ENCODE measurements at places on chromosomes 3 and 15.
A peak's percentile ranks its signal among the peaks of the same experiment; 100 is the strongest.

GRCh38 chr15:39692356-39693327 lies 90.0 kb downstream of the FSIP1 start:
- DNase-seq, result no peak

DNA sequence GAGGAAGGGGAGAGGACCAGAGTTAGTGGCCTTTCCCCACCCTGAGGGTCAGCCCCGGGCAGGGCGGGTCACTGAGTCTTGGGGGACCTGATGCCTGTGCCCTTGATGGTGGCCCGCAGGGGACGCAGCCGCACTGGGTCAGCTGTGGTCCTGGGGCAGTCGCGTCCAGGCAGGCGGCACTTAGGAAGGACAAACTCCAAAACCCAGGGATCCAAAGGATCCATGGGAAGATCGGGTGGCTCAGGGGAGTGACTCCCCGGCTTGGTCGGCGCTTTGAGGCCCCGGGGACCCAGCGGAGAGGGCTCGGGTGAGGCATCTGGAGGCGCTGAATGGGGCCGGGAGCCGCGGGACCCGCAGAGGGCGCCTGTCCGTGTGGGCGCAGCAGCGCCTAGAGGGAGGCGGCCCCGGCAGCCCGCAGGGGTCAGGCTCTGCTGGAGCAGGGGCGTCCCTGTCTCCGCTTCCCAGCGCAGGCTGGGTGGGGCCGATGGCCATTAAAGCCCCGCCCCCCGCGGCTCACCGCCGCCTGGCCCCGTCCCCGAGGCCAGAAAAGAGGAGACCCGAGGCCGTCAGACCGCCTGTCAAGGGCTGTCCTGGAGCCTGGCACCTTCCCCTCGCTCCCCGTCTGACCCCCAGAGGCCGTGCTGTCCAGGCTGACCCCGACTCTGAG lies 17.5 kb downstream of the CIDEC start:
- DNase-seq, result peak; percentile 49

DNA sequence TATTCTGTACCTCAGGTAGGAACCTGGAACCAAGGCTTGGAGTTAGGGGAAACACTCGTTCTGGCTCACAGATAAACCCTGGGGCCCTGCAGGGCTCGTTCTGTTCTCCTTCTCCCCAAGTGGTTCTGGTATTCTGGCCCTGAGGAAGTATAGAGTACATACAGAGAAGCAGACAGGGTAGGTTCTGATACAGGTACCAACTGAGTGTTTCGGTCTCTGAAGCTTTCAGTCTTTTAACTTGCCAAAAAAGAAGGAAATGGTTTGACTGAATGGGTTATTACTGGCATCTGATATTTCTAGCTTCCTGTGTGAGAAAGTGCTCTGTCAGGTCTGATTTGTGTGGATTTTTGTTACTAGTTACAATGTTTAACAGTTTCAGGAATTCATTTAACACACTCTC lies 67.3 kb downstream of the UBE2E2 start:
- no peak for DNase-seq

DNA sequence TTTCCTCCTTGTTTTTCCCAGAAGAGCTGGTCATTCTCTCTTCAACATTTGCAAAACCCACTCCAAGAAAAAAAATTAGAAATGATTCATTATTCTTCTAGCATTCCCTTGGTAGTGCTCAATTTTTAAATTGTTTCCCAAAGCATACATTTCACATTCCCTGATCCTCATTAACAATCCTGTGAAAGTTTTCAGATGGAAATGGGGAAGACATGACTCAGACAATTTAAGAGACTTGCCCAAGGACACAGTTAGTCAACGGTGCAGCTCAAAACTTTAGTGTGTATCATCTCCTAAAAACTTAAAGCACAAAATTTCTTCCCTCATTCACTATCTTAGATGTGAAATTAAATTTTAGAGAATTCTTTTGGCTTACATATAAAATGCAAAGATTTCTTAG lies 17.1 kb upstream of the ABI3BP start:
- no peak for DNase-seq

- DNase-seq, result no peak
Observed at GRCh38 chr15:93770788-93771187, 460.6 kb upstream of the MCTP2 start.

- no peak for DNase-seq
Observed at GRCh38 chr3:185866555-185866954, 41.7 kb upstream of the IGF2BP2 start.

- DNase-seq, result peak; percentile 28
Observed at GRCh38 chr3:192063570-192063969, 602.6 kb downstream of the PYDC2 start.

DNA sequence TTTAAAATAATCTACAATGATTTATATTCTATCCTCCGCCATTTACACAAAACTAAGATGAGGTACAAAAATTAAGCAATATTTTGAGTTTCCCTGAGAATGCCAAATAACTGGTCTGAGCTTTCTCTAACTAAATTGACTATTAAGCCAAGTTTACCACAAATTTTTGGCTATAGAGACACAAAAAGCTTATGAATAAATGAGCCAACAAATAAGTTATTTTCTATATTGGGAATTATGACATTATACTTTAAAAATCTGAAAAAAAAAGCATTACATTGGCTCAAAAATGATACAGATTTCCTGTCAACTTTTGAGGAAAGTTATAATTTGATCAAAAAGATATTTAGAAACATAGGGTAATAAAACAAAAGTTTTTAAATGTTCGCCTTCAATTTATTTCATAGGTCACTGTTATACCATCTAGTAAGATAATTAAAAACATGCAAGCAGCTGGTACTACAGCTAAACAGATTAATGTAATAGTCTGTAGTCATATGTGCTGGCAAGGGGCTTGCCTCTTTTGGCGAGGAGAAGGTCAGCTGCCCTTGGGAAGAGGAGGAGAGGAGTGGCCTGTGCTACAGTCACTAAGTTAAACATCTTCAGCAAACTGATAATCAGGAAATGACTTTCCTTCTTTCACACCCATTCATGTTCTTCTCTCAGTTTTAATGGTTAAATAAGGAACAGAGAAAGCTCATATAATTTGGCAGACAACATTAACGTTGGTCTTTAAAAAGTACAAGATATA lies 318.5 kb downstream of the TBC1D5 start:
- no peak for DNase-seq

GRCh38 chr3:187006864-187007630 lies 76.7 kb downstream of the ST6GAL1 start:
- no peak for DNase-seq

DNA sequence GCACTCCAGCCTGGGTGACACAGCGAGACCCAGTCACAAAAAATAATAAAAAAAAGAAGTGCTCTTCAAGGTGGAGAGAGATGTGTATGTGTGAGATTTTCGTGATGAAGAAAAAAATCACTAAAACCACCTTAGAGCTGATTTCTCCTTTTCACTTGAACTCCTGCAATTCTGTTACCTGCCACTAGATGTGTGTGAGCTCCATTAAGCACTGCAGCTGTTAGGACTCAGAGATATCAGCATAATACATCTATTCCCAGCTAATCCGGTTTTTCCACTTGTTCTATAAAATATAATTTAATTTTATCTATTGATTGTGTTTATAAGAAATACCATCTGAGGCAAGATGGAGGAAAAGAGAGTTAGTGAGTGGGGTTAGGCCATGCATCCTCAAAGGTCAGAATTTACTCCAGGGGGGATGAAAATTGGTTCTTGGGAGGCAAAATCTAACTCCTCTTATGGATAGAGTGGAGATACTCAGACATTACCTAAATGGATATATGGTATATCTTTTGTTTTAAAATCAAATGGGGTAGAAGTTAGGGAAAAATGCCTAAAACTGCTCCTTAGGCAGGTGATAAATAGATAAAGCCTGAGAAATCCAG lies 152.7 kb downstream of the IL20RB start:
- no peak for DNase-seq

GRCh38 chr15:46091860-46092450 lies 457.1 kb downstream of the SQOR start:
- DNase-seq, result peak; percentile 67

- no peak for DNase-seq
Observed at GRCh38 chr3:120983841-120984240, 75.8 kb downstream of the STXBP5L start.

- peak; percentile 95 for DNase-seq
Observed at GRCh38 chr3:79019137-79019923, 748.5 kb downstream of the ROBO1 start.

DNA sequence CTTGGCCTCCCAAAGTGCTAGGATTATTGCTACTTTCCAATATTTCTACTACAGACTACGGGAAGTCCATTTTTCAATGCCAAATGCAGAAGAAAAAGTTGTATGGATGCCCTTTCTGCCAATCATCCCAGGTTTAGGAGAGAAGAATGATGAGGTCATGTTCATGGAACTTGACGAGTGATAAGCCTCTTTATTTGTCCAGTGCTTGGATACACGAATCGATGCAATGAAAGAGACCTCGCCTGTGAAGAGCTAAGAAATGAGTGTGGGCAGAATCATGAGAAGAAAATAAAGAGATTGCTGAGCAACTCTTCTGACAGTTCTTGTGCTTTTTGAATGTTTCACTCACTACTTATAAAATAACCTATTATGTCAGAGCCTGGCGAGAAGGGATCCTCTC lies 996 bp upstream of the SLC28A1 start:
- DNase-seq, result no peak

DNA sequence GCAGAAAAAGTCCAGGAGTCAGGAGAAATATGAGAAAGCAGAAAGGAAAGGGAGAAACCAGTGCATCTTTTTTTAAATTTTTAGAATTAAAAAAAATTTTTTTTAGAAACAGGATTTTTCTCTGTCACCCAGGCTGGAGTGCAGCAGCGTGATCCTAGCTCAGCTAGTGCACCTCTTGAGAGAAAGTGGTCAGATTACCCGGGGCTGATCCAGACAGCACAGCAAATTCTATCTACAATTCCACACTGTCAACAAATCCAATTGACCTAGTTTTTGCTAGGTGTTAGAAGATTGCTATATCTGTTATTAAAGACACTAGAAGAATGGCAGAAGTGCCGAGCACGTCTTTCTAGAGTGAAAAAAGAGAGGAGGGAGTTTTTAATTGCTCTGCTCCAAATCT lies 117.3 kb downstream of the RFTN1 start:
- no peak for DNase-seq

DNA sequence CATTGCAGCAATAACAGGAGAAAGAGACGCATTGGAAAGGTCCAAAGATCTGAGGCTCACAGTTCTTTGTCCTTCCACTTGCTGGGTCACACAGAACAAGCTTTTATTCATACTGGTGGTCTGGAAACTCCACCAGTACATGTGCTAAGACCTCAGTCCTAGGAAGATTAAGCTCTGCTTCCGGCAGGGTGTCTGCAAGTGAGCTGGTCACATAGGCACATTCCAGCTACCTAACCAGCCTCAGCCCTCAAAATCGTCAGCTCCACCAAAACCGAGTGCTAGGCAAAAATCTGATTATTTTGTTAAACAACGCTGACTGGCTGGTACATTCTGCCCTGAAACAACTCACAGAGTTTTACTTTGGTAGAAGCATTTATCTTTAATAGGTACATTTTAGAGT lies 2.2 kb downstream of the ZBED2 start:
- DNase-seq, result no peak

DNA sequence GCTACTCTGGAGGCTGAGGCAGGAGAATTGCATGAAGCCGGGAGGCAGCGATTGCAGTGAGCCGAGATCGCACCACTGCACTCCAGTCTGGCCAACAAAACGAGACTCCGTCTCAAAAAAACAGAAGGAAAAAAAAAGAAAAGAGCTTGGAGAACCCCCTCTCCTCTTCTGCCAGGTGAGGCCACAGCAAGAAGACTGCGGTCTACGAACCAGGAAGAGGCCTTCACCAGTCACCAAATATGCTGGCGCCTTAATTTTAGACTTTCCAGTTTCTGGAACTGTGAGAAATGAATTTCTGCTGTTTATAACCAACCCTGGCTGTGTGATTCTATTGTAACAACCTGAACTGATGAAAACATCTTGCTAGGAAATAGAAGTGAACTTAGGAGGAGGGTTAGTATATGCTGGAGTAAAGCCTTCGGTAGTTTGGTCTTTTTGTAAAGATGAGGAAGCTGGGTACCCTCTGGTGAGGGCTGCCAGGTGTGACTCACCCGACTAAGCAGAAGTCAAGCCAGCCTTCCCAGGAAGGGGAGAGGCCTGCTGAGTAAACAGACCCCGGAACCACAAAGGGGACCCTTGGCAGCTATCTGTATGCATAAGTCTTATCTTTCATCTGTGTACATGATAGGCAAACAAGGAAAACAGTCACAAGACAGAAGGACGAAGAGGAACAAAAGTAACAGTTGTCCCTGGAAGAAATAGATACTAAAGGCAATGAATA lies 78.7 kb downstream of the KLF13 start:
- DNase-seq, result no peak

GRCh38 chr3:11717301-11717700 lies 73.6 kb upstream of the VGLL4 start:
- no peak for DNase-seq

- no peak for DNase-seq
Observed at GRCh38 chr15:32668942-32669341, 27.4 kb downstream of the SCG5 start.

DNA sequence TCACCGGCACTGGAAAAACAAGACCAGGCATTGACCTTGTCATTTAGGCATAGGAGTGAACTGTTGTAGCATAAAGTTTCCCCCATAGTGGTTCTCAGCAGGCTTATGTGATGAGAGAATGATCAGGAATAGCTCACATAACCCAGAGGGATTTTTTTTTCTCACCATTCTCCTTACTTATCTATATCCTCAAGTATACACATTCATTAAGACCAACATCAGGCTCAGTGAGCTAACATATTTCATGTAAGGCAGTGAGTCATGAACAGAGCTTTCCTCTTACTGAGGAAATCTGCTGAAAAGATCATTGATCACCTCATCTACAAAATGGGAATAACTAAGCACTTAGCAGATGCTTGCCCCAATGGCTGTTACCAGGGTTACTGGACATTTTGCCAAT lies 396.6 kb upstream of the TMCO5A start:
- no peak for DNase-seq

DNA sequence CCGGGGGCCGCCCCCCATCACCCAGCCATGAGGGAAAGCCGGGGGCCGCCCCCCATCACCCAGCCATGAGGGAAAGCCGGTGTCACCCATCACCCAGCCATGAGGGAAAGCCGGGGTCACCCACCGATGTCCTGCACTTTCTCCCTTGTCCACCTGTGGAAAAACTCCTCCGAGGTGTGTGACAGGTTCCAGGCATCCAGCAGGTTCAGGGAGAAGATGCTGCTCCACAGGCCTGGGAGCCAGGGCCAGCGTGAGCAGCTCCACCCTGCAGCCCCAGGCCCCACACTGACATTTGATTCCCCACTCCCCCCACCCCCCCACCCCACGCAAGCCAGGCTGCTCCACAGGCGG lies 15.5 kb upstream of the EHD4 start:
- no peak for DNase-seq

GRCh38 chr3:51982352-51982837 lies 940 bp upstream of the ACY1 start:
- no peak for DNase-seq

DNA sequence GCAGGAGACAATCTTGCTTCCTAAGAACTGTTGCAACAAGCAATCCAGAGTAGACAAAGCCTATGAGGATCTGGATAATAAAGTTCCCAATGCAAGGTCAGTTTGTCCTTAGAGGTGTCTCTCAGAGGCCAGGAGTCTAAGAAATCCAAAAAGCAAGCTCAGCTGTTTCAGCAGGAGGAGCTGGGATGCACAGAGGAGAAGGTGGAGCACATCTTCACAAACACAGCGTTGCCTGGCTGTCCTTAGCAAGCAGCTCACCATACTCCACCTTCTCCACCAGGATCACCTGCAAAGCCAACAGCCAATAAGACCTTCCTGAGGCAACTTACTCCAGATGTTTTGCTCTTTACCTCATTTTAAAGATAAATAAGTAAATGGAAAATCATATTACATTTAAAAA lies 365 bp downstream of the ZBED2 start:
- no peak for DNase-seq

Measured in testis (tissue), 5 donors.